Left hindlimb (tissue), 1 donor: ENCODE measurements at places on chromosomes 16 and 17.
A peak's percentile ranks its signal among the peaks of the same experiment; 100 is the strongest.

- no peak for DNase-seq
These were observed 72.7 kb downstream of the GNAO1 start for GRCh38 chr16:56263711-56264608.

DNA sequence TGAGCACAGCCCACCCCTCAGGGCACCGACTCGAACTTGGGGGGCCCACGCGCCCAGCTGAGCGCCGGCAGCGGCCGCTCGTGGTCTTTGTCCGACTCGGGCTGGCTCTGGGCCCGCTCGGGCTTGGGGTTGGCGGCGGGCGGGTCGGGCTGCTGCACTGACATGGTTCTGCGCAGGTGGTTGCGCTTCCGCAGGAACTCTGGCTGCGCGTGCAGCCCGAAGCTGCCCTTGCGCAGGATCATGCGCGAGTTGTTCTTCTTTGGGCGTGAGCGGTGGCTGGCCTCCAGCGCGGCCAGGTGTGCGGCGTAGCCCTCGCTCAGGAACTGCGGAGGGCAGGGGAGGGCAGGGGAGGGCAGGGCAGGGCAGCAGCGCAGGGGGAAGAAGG lies 11.1 kb downstream of the PIMREG start:
- DNase-seq = no peak

- DNase-seq = no peak
These were observed 11.7 kb upstream of the COX10 start for GRCh38 chr17:14057591-14057990.

DNA sequence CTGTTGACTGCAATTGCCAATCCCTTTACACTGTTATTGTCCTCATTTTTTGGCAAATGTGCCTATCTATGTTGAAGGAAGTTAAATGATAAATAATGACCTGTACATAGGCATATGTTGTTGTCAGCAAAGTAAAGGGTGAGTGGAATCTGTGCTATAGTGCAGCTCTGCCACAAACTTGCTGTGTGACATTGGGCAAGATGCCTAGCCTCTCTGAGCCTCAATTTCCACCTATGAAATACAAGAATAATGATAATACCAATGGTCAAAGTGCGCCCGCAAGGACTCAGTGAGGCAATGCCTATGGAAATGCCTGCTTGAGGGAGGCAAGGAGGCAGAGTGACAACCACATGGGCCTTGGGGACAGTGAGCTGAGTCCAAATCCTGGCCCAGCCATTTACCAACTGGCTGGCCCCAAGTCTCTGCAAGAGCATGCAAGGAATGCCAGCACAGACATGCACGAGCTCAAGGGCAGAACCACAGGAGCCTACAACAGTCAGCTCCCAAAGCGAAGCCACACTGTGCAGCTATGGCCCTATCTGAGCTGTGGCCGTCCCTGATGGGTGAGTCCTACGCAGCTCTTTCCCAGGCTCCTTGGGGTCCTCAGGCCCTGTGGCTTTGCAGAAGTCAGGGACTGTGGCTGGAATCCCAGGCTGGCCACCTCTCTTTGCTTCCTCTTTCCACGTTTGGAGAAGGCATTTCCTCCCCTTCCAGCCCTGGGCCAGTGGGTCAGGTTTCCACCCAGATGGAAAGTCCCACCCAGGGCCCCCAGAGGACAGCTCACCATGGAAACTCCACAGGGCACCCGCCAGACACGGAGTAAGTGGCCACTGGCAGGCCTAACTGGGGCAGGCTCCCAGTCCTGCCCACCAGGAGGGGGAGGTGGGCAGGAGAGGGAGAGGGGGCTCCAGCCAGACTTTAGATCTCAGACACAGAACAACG lies 82.1 kb downstream of the ZNF423 start:
- DNase-seq = peak; percentile 68

DNA sequence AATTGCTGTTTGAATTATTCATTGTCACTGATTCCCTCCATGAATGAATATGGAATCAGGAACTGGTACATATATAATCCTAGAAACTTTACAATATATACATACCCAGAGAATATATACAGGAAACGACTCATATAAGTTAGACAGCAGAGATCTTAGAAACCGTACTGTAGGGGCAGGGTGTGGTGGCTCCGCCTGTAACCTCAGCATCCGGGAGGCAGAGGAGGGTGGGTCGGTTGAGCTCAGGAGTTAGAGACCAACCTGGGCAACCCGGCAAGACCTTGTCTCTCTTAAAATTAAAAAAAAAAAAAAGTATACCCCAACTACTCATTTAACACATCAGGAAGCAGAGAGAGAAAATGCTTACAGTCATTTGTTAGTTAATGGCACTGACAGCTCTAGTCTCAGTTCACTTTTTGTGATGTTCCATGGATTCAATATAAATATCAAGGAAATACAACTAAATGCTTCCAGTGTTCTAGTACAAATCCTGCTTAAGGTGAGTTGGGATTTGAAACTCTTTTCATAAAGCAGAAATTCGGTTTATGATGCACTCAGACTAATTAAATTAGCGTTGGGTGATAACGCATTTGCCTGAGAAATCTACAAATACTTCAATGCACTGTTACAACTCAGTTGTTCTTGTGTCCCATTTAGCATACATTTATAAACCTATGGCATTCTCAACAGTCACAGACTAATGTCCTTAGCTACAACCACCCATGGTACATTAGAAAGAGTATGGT lies 5.6 kb downstream of the GLG1 start:
- no peak for DNase-seq

DNA sequence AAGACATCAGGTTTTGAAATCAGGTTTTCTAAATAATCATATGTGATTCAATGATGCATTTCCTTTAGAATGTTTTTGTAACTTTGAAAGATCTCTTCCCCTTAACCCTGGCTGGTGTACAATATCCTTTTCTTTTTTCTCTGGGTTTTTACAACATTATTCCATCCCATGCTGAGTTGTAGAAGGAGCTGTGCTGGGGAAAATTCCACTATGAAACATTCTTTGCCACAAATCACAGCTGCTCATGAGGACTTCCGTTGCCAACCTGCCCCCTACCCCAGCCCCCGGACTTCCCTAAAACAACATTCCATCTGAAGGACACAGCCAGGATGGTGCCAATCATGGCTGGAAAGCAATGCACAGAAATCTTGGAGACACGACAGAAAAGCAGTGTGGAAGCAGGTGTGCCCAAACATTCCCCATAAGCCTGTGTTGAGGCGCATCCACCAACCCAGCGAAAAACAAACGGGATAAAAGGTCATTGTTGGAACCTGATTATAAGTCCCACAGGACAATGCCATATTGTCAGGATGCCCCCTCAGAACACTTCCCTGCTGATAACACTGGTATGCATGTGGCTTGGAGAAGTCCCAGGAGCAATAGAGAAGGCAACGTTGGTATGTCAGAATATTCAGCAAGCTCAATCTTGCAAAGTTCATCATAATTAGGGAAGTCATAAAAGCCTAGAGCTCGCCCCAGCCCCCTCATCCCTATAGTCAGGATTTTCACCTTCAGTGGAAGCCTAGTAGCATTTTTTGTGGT lies 475.0 kb downstream of the HS3ST3B1 start:
- DNase-seq = no peak

DNA sequence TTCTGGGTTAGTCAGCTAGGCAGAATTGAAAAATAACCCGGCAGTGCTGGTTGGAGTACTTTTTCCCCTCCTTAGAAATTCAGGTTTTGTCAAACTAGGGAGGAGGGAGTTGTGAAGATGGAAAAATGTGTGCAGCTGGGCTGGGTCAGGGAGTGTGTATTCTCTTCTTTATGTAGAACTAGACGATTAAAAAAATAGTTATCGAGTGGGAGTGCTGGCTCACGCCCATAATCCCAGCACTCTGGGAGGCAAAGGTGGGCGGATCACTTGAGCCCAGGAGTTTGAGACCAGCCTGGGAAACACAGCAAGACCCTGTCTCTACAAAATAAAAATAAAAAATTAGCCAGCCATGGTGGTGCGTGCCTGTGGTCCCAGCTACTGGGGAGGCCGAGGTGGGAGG lies 106.4 kb downstream of the GNAO1 start:
- no peak for DNase-seq

DNA sequence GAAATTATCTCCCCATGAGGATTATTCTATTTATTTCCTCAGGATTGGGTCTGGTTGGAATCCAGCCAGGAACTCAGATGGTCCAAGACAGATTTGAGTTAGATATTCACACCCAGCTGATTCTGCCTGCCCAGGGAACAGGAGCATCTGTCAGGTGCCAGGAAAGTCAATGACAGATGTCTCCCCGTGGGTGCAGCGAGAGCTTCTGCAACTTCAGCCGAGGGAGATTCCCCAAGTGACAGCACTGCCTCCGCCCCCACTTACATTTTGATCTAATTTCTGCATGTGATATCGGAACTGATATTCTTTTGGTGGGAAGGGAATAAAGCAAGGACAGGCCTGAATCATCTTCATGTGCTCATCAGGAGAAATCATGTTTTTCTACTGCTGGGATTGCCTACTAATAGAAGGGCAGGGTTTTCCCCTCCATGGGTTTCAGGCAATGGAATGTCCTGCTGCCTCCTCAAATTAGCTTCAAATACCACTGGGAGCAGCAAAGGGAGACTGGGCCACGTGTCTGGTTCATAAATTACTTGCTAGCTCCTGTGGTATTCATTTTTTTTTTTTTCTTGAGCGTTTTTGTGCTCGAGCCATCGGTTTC lies 15.7 kb upstream of the DHX8 start:
- DNase-seq = no peak

DNA sequence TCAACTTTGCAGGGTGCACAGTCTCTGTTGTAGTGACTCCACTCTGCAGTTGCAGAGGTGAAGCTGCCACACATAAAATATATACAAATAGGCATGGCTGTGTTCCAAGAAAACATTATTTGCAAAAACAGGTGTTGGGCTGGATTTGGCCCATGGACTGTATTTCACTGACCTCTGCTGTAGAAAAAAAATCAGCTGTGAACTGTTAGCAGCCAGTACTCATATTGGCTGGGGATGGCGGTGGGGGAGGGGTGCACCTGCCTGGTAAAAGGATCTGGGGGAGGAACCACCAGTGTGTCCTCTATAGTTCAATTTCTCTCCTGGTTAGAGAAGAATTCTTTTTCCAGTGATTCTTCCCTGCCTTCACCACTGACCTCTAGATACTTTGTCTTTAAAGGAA lies 50.0 kb downstream of the SHISA9 start:
- no peak for DNase-seq

DNA sequence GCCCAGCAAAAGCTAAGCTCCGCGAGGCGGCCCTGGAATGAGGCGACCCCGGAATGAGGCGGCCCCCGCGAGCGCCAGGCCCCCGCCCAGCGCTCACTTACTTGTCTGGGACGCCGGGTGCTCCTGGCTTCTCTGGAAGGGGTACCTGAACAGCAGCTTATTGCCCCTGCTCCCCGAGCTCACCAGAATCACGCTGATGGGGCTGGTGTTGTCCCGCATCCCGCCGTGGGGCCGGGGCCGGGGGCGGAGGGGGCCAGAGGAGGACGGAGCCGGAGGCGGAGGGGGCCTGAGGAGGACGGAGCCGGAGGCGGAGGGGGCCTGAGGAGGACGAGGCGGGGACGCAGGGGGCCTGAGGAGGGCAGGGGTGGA lies 440 bp downstream of the NPRL3 start:
- peak; percentile 55 for DNase-seq

GRCh38 chr17:29051194-29051593 lies 8.3 kb downstream of the PIPOX start:
- DNase-seq = no peak

DNA sequence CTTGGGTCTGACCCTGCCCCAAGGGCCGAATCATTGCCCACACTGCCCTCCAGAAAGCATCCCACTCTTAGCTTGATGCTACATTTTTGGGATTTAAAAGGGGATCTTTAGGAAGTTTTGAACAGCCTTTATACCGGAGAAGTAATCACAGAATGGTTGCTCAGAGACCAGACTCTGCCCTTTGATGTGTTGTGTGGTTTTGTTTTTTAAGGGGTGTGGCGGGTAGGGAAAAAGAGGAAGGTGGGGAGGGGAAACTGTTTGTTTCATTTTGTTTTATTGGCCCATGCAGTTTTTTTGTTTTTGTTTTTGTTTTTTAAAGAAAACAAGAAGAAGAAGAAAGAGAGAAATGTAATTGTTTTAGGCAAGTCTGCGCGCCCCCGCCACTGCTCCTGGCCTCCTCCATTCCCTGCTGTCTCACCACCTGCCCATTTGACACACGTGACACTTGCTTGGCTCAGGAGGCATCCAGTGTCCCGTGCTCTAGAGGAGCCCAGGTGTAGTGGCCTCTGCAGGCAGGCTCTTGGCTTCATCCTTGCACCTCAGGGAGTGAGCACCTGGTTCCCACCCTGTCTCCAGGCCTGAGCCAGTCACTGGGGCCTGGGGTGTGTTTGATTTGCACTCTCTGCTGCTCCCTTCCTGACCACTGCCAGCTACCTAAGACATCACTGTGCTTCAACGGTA lies 35.7 kb downstream of the GNAO1 start:
- no peak for DNase-seq

GRCh38 chr17:48071654-48072053 lies 23.5 kb downstream of the NFE2L1 start:
- DNase-seq = no peak

GRCh38 chr16:50440531-50440930 lies 71.7 kb upstream of the BRD7 start:
- no peak for DNase-seq

- DNase-seq = no peak
These were observed 103.5 kb upstream of the KIF2B start for GRCh38 chr17:53719229-53719628.

DNA sequence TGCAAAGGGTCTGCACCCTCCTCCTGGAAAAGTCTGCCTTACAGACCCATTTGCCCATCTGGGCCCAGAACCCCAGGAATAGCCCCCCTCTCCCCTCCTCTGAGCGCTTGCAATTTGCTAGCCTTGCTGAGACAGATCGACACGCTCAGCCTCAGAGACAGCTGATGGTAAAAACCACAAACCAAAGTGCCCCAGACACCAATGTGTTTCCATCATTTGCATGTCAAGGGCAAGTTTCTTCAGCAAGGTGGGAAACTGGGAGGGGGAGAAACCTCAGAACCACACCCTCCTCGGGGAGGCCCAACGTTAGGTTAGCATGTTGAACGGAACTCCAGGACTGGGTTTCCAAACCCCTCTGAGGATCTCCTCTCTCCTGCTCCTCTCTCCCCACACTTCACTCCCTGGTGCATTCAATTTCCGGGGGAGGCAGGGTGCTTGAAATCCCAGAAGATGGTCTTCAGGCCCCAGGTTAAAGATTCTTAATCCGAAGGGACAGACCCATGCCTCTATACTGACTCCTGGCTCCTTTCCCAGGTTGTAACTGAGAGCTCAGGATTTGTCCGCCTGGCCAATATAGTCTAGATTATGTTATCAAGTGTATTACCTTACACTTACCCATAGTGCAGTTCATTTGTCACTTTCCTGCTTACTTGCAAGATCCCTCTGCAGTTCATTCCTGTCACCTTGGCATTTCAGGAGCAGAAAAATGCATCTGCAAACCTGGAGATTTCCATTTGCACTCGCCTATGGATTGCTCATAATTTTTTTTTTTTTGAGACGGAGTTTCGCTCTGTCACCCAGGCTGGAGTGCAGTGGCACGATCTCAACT lies 1.3 kb upstream of the CUEDC1 start:
- DNase-seq = no peak

GRCh38 chr17:57282296-57282695 lies 26.0 kb downstream of the MSI2 start:
- no peak for DNase-seq
